CD4-positive, alpha-beta memory T cell (primary cell): ENCODE measurements at places on chromosomes 1 and 21. TPM values are rescaled to one million over a fixed set of nuclear protein-coding genes. Genes with fewer than 3 reads are reported as not detected.
A peak's percentile ranks its signal among the peaks of the same experiment; 100 is the strongest.

- DNase-seq = no peak
- H3K36me3 ChIP-seq = no peaks in the 10 kb centered on the region
- H3K27me3 ChIP-seq = no peaks in the 10 kb centered on the region
Measured at GRCh38 chr1:58824753-58825389, 41.0 kb upstream of the JUN start.

USP21 gene
- polyA plus RNA-seq = 30.6 TPM

DNA sequence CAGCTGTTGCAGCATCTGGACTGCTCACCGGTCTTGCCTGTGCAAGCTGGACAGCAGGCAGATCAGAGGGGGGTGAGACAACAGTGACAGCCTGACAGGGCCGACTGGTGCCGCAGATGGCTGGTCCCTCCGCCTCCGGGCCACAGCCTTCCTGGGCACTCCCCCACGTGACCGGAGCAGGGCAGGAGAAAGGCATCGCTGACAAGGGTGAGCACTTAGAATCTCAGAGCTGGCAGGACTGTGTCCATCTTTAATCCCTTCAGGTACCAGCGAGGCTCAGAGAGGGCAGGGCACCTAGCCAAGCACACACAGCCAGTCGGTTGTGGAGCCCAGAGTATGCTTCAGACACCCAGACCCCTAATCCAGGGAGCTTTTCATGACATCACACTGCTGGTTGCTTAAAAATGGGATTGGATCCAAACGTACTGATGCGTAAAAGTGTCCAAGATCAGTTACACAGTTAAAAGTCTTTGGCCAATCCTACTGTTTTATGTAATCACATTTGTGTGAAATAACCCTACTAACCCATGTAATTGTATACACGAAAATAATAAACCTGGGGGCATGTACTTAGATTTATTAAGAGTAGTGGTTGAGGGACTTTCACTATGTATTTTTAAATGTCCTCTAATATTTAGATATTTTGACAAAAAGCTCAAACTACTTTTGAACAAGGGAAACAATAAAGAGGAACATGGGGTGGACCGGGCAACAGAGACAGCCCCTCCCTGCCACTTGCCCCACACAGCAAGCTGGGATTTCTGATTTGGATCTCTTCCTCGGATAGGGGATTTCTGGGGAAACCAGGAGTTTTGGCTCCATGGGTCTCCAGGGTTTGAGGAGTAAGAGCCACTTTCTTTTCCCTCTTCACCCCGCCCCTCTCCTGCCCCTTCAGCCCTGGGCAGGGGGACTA lies 758 bp upstream of the CNTN2 start:
- H3K27ac ChIP-seq = no peak overlapping the region
- no peaks in the 10 kb centered on the region for H3K36me3 ChIP-seq
- H3K27me3 ChIP-seq = no peaks in the 10 kb centered on the region
- no peaks in the 10 kb centered on the region for H3K4me1 ChIP-seq

- no peak overlapping the region for H3K27ac ChIP-seq
- no peaks in the 10 kb centered on the region for H3K36me3 ChIP-seq
- H3K4me3 ChIP-seq = no peak overlapping the region
- no peaks in the 10 kb centered on the region for H3K27me3 ChIP-seq
Measured at GRCh38 chr1:151968058-151968457, 25.6 kb downstream of the S100A10 start.

DNA sequence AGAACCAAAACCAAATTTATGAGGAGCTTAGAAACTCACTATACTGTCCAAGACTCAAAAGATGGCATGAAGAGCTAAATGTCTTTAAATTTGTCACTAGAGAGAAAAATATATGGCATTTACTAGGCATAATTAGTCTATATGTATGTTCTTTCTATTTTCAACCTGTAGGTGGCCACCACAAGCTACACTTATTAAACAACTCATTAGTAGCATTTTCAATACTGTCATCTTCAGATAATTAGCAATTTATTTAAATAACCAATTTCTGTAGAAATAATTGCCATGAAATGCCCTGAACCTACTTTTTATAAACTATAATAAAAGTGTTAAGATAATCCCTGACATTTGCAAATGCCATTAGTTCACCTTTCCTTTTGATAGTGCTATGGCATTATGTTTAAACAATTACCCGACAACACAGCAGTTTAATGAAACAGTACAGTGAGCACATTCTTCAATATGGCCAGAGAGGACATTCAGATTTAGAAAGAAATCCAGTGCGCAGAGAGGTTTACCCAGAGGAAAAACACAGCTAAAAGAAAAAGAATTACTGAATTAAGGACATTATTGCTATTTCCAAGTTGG lies 522.5 kb downstream of the PTBP2 start:
- H3K27me3 ChIP-seq = no peaks in the 10 kb centered on the region
- no peaks in the 10 kb centered on the region for H3K36me3 ChIP-seq
- H3K4me3 ChIP-seq = no peak overlapping the region
- no peak for DNase-seq
- H3K4me1 ChIP-seq = no peaks in the 10 kb centered on the region
- no peak overlapping the region for H3K27ac ChIP-seq

- no peak overlapping the region for H3K27ac ChIP-seq
- H3K4me1 ChIP-seq = no peaks in the 10 kb centered on the region
- no peaks in the 10 kb centered on the region for H3K36me3 ChIP-seq
- peak; percentile 30 for DNase-seq
- H3K27me3 ChIP-seq = no peaks in the 10 kb centered on the region
Measured at GRCh38 chr21:27700974-27701614, 734.2 kb upstream of the ADAMTS5 start.

DIRAS3 gene
- polyA plus RNA-seq = not detected

MPL gene
- not detected for polyA plus RNA-seq

- no peaks in the 10 kb centered on the region for H3K36me3 ChIP-seq
- H3K4me1 ChIP-seq = no peaks in the 10 kb centered on the region
Measured at GRCh38 chr1:40971966-40972365, 7.5 kb upstream of the CTPS1 start.

RALGPS2 gene
- 1.6 TPM for polyA plus RNA-seq

- H3K4me3 ChIP-seq = no peak overlapping the region
- H3K27ac ChIP-seq = no peak overlapping the region
- H3K36me3 ChIP-seq = no peaks in the 10 kb centered on the region
- no peak for DNase-seq
- no peaks in the 10 kb centered on the region for H3K27me3 ChIP-seq
- H3K4me1 ChIP-seq = no peaks in the 10 kb centered on the region
Measured at GRCh38 chr21:42629933-42630589, 23.4 kb upstream of the PDE9A start.

- no peaks in the 10 kb centered on the region for H3K36me3 ChIP-seq
- DNase-seq = peak; percentile 15
- H3K4me3 ChIP-seq = no peak overlapping the region
- no peaks in the 10 kb centered on the region for H3K27me3 ChIP-seq
Measured at GRCh38 chr1:174262349-174263241, 103.3 kb downstream of the RABGAP1L start.

DNA sequence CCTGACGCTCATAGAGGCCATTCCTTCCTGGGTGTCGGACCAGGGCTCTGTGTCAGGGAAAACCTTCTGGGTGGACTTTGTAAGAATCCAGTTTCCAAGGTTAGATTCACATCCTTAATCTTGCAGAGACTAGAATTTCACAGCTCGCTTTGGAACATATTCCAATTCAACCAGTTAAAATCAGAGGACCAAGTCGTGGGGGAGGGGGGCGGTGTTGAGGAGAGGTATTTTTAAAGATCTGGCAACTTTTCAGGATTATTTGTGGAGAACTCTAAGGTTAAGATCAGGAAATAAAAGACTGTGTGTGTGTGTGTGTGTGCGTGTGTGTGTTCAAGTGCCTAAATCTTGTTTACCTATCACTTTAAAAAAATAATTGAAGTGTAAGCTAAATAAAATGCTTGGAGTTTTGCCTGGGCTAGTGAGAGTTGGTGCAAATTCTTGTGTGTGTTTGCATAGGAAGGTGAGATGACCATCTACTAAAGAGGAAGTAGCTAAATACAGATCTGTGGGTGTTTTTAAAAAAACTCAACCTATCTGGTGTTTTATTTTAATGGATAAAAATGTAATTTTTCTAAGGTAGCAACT lies 21.8 kb downstream of the TENT5C start:
- DNase-seq = no peak
- H3K4me3 ChIP-seq = no peak overlapping the region
- H3K27me3 ChIP-seq = no peaks in the 10 kb centered on the region
- H3K4me1 ChIP-seq = peaks cover 30% of the 10 kb centered on the region

- no peaks in the 10 kb centered on the region for H3K27me3 ChIP-seq
- no peaks in the 10 kb centered on the region for H3K36me3 ChIP-seq
- peak overlapping the region; percentile 82 for H3K27ac ChIP-seq
- H3K4me3 ChIP-seq = peak overlapping the region; percentile 73
- DNase-seq = peak; percentile 83
Measured at GRCh38 chr1:85201340-85202091, 700 bp upstream of the SYDE2 start.

DNA sequence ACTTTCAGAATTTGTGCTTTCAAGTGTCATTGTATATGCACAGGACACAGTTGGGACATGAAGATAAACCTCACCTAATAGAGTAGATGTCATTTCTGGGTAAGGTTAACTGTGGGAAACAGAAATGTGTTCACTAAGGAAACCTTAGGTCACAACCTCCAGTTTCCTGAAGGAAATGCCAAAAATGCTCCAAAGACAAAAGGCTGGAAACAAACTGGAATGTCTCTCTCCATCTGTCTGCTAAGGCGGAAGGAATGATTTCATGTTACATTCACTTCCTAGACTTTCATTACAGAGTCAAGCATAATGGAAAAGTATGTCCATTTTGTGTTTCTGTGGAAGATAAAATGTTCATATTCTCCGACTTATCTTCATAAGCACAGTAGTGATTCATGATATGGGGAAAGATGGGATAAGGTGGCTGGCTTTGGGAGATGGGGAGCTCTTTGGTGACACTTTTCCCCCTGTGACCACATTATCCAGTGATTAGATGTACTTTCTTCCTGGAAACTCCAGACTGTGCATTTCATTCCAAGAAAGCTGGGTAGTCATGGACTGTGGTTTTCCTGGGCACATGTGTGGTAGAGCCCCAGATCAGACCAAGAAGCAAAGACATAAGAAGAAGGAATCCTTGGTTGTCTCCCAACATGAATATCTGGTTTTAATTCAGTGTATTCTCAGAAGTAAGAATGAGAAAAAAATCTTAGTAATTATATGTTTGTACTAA lies 5.7 kb downstream of the S1PR1 start:
- no peak for DNase-seq
- peak overlapping the region; percentile 33 for H3K27ac ChIP-seq
- no peaks in the 10 kb centered on the region for H3K27me3 ChIP-seq
- H3K4me1 ChIP-seq = peaks cover 67% of the 10 kb centered on the region
- no peak overlapping the region for H3K4me3 ChIP-seq

ACTA1 gene
- not detected for polyA plus RNA-seq

DNA sequence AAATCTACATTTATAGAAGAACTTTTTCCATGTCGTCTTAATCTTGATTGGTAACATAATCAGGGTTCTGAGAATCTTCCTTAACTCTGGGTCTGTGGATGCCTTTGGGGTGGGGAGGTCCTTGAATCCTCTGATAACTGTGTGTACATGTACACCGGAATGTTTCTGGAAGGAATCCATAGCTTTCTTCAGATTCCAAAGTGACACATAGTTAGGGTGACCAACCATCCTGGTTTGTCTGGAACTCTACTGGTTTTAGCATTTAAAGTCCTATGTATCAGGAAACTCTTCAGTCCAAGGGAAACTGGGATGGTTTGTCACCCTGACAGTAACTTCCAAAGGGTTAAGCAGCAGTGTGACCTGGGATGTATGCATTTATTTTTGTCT lies 16.8 kb downstream of the STRIP1 start:
- H3K27ac ChIP-seq = no peak overlapping the region
- no peak for DNase-seq
- no peaks in the 10 kb centered on the region for H3K4me1 ChIP-seq
- no peak overlapping the region for H3K4me3 ChIP-seq

SLC22A15 gene
- polyA plus RNA-seq = not detected
